NCI-H2081 treated with DMSO at 0.1 percent for 48 hours (cell line): ENCODE measurements at places on chromosomes 7 and 10.

DNA sequence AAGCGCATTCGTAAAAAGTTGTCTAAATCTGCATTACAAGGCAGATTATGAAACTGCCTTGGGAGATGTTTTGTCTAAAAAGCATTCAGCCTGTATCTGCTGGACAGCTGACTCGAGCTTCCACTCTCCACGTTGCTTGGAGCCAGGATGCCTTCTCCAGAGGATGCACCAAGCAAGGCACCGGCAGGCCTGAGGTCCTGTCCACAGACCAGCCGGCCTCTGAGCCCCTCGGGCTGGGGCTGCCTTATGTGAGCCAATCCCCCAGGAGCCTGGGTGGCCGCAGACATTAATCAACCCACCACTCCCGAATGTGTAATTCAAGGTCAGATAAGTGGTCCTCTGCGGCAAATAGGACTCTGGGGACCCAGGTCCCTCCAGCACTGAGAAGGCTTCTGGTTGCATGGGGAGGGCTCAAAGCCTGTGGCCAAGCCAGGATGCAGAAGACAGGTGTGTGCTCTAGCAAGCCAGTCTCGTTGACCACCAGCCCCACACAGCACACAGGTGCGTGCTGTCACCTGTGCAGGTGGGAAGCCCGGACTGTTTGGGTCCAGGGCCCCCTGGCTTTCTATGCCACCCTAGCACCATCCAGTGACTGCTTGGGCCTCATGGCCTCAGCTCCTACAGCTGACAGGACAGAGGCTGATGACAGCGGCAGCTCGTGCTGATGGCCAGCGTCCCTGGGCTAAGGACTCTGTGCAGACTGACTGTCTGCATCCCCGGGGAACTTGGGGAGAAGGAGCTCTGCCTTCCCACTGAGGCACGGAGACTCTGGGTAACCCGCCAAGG, 4.8 kb upstream of the RET start:
- no peak for DNase-seq

- DNase-seq = no peak
Observed at GRCh38 chr10:11528286-11528685, 83.2 kb downstream of the USP6NL start.

GRCh38 chr10:74292871-74293427, 141.9 kb downstream of the ADK start:
- peak; percentile 38 for DNase-seq

DNA sequence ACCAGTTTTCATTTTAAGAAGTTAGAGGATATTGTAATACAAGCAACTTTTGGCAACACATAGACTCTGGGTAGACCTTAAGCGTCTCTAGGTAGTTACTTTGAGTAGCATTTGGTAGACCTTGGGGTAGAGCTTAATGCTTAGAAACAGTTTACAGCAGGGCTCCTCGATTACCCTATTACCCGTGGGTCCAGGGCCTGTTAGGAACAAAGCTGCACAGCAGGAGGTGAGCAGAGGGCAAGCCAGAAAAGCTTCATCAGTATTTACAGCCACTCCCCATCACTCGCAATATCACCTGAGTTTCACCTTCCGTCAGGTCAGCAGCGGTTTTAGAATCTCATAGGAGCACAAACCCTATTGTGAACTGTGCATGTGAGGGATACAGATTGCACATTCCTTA, 173.5 kb downstream of the TSPAN12 start:
- DNase-seq = no peak
